ENCODE measurements at places on chromosomes 2 and 18. TPM values are rescaled to one million over a fixed set of nuclear protein-coding genes. Genes with fewer than 3 reads are reported as not detected.

GRCh38 chr2:75491129-75491753 lies 69.5 kb downstream of the EVA1A start:
- no peak for DNase-seq

DNA sequence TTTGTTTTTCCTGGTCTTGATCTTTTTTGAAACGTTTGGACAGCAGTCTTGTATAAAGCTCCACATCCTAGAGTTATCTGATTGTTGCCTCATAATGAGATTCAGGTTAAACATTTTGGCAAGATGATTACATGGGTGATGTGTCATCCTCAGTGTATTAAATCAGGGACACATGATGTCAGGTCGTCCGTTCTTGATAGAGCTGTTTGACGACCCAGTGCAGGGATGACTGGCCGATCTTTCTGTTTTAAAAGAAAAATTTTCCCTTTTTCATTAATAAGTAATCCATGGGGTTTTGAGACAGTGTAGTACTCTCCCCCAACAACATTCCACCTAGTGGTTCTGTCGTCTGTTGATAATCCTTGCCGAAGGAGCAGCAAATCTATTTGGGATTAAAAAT lies 44.5 kb upstream of the SERPINB2 start:
- no peak for DNase-seq

GRCh38 chr2:163641986-163642385 lies 93.8 kb downstream of the FIGN start:
- no peak for DNase-seq

GRCh38 chr2:160921386-160921964 lies 238.8 kb upstream of the TANK start:
- no peak for DNase-seq

DNA sequence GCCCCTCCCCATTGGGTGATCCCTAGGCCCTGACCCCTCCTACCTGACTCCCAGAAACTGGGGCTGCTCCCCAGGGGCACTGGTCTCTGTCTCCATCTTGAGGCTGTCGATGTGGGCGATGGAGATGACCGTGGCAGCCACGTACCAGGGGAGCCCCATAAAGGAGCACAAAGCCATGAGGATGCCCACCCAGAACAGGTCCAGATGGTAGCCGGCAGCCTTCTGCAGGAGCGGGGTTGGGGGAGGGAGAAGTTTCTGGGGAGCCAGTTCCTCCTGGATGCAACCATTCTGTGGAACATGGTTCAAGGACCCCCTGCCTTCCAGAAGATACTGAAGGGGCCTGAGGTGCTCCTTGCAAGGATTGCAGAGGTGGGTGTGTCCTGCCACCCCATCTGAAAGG lies 34.0 kb downstream of the MTHFD2 start:
- DNase-seq: no peak

DNA sequence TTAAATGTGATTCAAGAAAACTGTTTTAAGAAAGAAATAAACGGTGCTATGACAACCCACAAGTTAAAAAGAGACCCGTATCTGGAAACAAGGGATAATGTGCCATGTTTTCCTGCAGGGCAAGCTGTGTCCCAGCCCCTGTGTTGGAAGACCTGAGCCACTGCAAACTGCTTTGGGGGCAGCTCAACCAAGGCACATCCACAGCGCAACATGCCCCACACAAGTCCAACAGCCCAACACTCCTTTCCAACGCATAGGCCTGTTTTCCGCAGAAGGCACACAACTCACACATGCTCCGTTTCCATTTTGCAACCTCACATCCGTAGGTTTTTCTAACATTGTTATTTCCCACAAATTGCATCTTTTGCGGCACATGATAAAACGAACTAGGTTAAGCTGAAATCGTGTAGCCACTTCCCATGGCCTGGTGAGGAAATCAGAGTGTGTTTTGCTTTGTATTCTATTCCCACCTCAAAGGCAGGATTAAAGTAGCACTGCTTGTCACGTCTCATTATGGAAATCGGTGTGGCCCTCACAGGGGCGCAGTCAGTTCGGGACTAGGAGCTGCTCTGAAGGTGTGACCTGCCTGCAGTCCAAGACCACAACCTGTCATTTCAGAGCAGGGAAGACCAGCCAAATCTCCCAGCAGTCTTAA lies 50.5 kb upstream of the ZNF516 start:
- DNase-seq: no peak

- DNase-seq: no peak
Observed at GRCh38 chr2:181241797-181242196, 215.4 kb upstream of the ITGA4 start.

GRCh38 chr2:227376656-227377396 lies 2.3 kb downstream of the TM4SF20 start:
- no peak for DNase-seq

DNA sequence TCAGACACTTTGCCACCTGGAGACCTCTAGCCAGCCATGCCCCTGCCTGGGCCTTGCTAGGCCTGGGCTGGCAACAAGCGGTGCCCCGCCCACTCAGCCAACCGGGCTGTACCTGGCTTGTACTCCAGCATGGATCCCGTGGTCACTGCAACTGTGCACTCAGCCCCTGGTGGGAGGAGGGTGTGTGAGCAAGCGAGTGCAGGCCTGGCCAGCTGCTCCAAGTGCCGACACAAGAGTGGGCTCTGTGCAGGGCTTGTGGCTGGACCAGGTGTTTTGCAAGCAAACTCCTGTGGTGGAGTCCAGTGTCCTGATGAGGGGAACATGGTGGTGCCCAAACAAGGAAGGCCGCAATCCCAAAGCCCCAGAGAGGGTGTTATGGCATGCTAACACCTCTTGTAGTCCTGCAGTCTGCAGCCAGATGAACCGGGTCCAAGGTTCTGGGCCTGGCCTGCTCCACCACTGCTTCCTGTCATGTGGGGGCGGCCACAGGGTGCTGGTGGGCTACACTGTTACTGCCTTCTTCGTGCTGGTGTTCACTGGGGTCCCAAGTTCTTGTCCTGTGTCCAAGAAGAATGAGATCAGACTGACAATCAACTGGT lies 60.1 kb upstream of the CD28 start:
- DNase-seq: no peak

GRCh38 chr2:10912076-10912731 lies 470 bp downstream of the KCNF1 start:
- no peak for DNase-seq

DNA sequence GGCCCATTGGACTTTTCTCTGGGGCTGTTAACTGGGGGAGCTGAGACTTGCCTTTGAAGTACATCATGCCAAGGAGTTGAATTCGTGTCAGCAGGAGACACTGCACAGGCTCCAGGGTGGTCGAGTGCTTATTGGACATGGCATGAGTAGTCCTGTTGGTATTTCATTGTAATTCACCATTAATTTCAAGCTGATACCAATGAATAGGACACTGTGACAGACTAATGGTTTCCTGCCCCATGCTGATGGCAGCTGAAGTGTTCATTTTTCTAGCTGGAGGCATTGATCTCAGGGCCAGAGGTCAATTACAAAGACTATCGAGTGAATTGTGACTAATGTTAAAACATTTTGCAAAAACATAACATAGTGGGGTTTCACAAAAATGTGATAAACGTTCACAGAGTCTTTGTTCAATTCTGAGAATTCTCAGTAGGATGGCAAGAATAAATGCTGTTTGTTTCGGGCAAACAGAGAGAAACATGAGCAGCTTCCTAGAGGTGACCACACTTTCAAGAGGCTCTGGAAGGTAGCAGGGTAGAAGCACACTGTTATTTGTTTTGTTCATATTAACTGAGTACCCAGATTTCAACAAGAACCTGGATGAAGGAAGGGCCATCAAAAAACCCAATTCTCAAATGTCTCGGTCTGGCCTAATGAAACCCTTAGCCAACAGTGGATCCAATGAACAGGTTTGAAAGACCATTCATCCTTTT lies 90.6 kb upstream of the ARL4C start:
- no peak for DNase-seq

DNA sequence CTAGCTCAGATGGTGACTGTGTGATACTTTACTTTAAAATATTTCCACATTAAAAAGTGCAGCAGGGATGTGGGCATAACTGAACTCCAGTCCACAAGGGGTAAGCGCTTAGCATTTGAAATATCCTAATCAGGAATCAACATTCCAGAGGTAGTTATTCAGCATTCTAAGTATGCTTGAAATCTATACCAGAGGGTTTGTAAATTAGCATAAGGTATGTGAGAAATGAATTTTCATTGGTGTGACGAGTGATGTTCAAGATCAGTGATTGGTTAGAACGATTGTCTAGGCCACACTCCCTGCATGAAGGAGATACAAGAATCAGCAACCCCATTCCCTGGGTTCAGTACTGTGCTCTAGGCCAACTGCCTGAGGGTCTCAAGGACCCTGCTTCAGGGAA lies 42.6 kb downstream of the MAPK4 start:
- no peak for DNase-seq

DNA sequence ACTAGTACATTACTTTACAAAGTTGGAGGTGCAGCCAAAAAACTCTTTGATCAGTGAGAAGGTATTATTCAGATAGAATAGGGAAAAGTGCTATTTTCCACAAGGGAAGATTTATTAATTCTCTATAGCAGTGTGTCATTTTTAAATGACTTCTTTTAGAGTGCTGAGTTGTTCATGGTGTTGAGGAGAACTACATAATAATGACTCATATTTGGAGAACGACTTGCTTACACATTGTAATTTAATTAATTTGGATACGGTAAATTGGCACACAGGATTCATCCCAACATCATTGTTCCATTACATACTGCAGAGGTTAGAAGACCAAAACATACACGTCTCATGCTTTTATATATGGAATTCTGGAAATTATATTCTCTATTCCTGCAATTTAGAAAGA lies 22.1 kb upstream of the MAP2 start:
- DNase-seq: no peak

DNA sequence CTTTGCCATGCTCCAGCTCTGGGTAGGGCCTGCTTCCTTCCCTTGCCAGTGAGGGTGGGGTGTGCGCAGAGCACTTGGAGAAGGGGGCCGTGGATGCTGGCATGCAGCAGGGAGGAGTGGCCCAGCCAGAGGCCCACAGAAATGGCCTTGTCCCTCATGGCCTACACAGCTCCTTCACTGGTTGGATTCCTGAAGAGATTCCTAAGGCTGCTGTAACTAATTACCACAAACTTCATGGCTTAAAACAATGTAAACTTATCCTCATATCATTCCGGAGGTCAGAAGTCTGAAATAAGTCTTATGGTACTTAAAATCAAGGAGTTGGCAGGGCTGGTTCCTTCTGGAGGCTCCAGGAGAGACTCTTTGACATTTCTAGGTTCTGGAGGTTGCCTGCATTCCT lies 195.2 kb downstream of the GLI2 start:
- DNase-seq: no peak

- DNase-seq: no peak
Observed at GRCh38 chr18:49524349-49524748, 37.3 kb upstream of the C18orf32 start.

- DNase-seq: no peak
Observed at GRCh38 chr2:101446869-101447268, 28.0 kb downstream of the RFX8 start.

GRCh38 chr2:137220438-137220993 lies 455.2 kb downstream of the THSD7B start:
- DNase-seq: no peak

DNA sequence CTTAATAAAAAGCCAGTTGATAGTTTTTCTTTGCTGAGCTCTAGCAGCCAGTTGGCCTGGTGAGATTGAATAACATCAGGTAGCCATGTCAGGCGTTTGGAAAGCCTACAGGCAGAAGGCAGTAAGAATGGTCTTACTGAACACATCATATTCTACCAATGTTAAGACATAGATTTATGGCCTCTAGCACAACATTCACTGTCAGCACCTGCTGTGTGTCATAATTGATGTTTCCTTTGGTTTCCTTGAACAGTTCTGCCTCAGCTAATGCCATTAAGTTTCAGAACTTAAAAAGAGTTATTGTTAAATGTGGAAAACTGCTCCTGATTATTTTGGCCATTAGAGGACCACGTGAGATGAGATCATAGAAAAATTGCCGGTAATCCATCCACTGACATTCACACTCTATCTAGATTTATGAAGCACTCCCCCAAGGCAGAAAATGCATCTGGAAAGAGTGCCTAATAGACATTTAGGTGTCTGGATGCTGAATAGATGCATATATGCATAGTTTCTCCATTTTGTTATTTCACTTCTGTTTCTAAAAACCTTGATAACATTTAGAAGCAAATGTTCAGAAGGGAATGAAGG lies 434.7 kb downstream of the PTPRM start:
- DNase-seq: no peak

- no peak for DNase-seq
Observed at GRCh38 chr18:6891788-6892187, 162.3 kb downstream of the ARHGAP28 start.

GPR35 gene
- 1.1 TPM for total RNA-seq

CNDP1 gene
- not detected for total RNA-seq

ABCG8 gene
- not detected for total RNA-seq

RAB27B gene
- total RNA-seq: 17.5 TPM

KYNU gene
- 2.9 TPM for total RNA-seq

C2orf80 gene
- not detected for total RNA-seq

GULP1 gene
- 39.3 TPM for total RNA-seq
